Gastrocnemius medialis (tissue), 4 donors: ENCODE measurements at places on chromosomes 5 and 9. TPM values are rescaled to one million over a fixed set of nuclear protein-coding genes. Genes with fewer than 3 reads are reported as not detected.

DNA sequence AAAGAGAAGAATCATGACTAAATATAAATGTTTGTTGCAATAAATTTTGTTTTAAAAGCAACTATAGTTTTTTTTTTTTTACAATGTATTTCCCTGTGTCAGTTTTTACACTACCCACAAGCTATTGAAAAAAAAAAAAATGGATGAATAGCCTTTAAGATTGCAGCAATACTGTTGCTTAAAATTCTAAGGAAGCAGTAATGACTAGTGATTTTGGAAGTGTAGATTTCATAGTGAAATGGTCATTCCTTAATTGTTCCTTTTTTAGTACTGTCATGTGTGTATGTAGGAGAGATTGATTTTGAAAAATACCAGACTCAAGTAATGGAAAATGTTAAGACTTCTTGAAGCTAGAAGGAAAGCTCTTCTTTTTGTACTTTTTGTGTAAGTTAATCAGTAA is 53.1 kb downstream of the NDUFS4 start:
- no peak for DNase-seq

DNA sequence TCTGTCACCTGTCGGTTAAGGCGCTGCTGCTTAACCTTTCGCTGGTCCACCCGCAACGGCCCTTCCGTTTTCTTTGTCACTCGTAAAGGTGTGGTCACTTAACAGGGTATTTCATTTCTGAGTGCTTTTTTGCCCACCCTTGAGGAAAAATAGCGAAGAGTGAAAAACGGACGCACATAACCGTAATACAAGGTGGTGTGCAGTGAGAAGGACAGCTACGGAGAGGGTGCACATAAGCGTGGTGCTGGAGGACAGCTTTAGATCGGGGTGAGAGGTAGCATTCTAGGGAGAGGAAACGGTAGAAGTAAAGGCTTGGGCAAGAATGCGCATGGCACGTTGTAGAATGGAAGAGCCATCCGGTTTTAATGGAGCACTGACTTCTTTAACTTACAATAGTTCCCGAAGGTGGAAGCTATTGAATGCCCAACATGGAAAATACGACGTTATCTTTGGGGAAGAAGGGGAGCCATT is 761 bp downstream of the CCT5 start:
- no peak for DNase-seq

DNA sequence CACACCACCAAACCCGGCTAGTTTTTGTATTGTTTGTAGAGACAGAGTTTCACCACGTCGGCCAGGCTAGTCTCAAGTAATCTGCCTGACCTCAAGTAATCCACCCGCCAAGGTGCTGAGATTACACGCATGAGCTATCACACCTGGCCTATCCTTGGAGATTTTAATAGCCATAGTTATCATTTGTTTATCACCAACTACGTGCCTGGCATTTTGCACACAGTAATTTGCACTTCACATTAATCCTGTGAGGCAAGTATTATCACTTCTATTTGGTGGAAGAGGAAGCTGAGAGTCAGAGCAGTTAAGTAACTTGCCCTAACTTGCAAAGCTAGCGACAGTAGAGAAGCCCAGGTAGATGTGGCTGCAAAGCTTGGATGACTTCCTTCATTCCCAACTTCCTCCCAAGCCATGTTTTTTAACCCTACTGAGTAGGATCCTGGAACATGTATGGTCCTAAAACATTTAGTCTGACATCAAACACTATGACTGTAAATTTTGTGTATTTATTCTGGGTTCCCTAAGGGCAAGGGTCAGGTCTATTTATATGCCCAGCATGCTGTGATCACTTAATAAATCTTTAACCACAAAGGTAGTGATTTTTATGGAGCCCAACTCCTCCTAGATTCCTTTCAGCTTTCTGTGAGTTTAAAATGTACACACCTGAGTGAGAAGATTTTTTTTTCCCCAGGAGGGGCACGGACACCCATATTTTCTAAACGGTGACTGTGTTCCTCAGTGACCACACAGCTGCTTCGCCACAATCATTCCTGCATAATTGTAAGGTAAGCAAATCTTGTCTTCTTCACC is 100.2 kb upstream of the RAI14 start:
- DNase-seq, result no peak

DNA sequence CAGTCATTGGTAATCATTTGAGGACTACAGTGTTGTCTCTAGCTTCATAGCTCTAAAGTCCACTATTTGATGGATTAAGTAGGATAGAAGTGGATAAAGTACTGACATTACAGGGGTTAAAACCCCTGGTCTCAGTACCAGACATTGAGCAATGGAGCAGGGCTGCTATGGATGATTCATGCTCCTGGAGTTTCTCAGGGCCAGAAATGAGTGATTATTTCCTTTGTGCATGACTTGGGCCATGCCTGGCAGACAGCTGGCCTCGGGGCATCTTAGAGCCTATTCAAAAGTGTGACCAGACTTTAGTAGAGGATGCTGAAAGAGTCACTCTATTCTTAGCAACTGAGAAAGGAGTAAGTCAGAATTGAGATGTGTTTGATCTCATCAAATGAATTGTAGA is 350.7 kb upstream of the TLE4 start:
- no peak for DNase-seq

DNA sequence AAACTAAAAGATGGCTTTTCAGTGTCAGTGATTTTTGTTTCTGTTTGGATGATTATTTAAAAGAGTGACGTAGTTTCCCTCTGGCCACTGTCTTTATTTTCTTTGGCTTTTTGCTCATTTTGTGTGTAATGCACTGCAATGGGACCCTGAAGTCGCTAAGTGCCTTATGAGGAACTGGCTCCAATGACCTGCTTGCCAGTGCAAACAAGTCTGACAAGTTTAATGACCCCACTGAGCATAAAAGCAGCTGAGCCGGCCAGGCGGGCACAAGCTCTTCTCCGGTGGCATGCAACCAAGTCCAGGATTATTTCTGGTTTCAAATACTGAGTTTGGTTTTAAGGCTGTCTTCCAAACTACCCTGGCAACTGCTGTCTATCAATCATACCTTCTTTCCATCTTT is 15.6 kb upstream of the GNA14 start:
- DNase-seq, result no peak

DNA sequence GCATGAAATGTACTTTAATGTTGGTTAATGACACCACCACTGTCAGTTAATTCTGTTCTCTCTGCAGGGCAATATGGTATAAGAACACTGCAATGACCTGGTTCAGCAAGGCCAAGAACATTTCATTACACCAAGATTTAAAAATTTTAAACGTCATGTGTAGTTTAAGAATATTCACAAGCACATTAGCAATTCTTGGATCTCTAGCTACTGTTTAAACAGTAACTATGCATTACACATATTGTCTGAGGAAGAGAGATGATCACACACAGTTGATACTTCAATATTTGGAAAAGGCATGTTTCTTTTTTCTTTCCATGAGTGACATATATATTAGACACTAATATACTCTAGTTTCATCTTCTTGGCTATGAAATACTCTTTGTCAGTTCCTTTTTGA is 143.0 kb downstream of the ADAMTS12 start:
- DNase-seq, result no peak

GRCh38 chr5:139683295-139684271 is 35.4 kb downstream of the CXXC5 start:
- DNase-seq, result no peak

DNA sequence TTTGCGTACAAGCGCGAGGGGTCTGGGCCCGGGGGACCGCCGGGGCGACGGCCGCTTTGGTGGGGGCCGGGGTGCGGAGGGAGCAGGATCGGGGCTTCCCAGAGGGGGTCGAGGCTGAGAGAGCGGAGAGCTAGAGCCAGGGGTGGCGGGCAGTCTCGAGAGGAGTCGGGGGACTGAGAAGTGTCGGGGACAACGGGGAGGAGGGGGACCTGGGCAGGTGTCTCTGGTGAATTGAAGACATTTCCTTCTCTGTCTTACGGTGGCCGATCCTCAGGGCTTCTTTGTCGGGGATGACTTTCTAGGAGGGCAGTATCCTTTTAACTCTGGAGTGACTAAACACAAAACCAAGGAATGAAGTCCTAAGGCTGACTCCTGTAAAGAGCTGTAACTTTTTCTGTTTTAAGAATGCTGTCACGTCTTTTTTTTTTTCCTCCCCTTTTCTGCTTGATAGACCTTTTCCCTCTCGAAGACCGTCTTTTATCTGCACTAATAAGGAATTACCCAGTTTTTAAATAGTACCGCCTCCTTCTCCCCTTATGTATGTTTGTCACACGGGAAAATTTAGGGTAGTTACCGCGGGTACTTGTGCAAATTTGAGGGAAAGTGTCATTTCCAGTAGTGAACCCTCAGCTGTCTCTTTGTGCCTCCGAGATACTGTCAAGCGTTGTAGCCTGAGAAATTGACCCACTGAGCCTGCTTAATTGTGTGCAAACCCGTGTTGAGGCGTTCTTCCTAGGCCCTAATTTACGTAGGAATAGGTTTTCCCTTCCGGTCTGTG is 822 bp downstream of the DENND4C start:
- DNase-seq, result peak; percentile 6

DNA sequence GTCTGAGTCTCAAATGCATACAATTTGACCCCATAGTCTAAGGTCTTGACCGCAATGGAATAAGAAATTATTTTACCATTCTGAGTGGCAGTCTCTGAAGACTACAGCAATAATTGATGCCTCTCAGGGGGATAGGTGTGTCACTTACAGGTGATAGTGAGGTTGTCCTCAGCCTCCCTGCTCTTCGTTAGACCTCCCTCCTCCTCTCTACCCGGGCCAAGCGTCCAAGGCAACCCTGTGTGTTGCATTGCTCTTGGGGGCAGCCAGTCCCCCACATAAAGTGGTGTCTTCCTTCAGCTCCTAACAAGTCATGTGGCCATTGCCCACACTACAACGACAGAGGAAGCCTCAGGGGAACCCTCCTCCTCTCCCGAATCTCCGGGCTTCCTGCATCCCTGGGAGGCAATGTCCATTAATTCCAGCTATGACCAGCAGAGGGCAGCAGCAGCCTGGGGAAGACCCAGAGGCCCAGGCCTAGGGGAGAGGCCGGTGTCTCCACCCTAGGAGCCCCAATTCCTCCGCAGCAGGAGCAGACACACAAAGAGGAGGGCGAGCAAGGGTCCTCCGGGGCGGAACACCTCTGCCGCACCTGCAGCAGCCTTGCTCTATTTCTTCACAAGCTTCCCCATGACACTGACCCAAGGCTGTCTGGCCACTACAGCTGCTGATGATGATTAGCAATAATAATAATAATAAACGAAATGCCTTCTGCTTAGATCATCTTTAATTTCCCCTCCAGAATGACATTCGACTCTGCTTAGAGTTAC is 134.8 kb downstream of the KCNIP1 start:
- no peak for DNase-seq

DNA sequence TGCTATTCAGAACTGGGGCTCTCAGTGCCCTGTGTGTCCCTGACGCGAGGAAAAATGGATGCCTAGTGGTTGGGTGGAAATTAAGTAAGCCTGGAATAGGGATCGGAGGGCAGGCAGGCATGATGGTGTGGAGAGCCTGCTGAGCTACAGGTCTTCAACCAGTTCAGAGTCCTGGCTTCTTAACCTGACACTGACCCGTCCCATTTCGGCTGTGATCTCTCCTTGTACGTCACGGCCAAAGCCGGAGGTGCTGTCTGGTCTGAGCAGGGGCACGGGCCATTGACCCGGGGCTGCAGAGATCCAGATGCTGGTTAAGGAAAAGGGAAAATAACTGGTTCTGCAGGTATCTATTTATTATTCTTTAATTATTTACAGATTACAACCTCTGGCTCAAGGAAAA is 27.9 kb downstream of the RHOBTB3 start:
- DNase-seq, result no peak

GRCh38 chr5:44933686-44934085 is 124.9 kb downstream of the MRPS30 start:
- no peak for DNase-seq

GRCh38 chr9:137783521-137783920 is 94.1 kb upstream of the CACNA1B start:
- DNase-seq, result no peak

The HEMGN gene
- total RNA-seq, result not detected

The ARL10 gene
- 1.5 TPM for total RNA-seq

The PCDHGB6 gene
- 4.6 TPM for total RNA-seq

The FGF18 gene
- total RNA-seq, result not detected

The PAX5 gene
- 0.19 TPM for total RNA-seq

The NIM1K gene
- not detected for total RNA-seq

The KCNN2 gene
- total RNA-seq, result not detected

The FCN2 gene
- not detected for total RNA-seq

The TAL2 gene
- total RNA-seq, result not detected

The SPATA31A6 gene
- total RNA-seq, result not detected

The CACNA1B gene
- total RNA-seq, result 0.07 TPM
